ENCODE measurements at places on chromosomes 2 and 18. TPM values are rescaled to one million over a fixed set of nuclear protein-coding genes. Genes with fewer than 3 reads are reported as not detected.

MFSD6 gene
- 53.9 TPM for total RNA-seq

ATP8B1 gene
- total RNA-seq = not detected

BMP10 gene
- 0.27 TPM for total RNA-seq

MEP1B gene
- total RNA-seq = 0.10 TPM

NDC80 gene
- 51.3 TPM for total RNA-seq

PKP4 gene
- total RNA-seq = 25.2 TPM

SERPINB11 gene
- total RNA-seq = not detected

TRIM54 gene
- total RNA-seq = 0.10 TPM

HOXD10 gene
- not detected for total RNA-seq

DCC gene
- not detected for total RNA-seq

TRABD2A gene
- 66.6 TPM for total RNA-seq

STPG4 gene
- 0.22 TPM for total RNA-seq

CD8B gene
- 2.8 TPM for total RNA-seq

MERTK gene
- 0.29 TPM for total RNA-seq

PROKR1 gene
- 0.05 TPM for total RNA-seq

STAM2 gene
- total RNA-seq = 22.4 TPM

NGEF gene
- not detected for total RNA-seq

WDR54 gene
- 60.2 TPM for total RNA-seq

TUBB8B gene
- total RNA-seq = not detected

PRSS56 gene
- total RNA-seq = not detected

ACTG2 gene
- total RNA-seq = not detected

SCN9A gene
- total RNA-seq = 3.5 TPM

ALPI gene
- total RNA-seq = not detected

CPLX4 gene
- total RNA-seq = not detected

GAL3ST2 gene
- not detected for total RNA-seq

AP1S3 gene
- 9.8 TPM for total RNA-seq

CTNNA2 gene
- not detected for total RNA-seq

KLHL29 gene
- 2.2 TPM for total RNA-seq

RESP18 gene
- not detected for total RNA-seq

GIGYF2 gene
- 75.7 TPM for total RNA-seq

FAM237A gene
- not detected for total RNA-seq
